ENCODE measurements at places on chromosomes 6 and 20. TPM values are rescaled to one million over a fixed set of nuclear protein-coding genes. Genes with fewer than 3 reads are reported as not detected.

The RNF144B gene
- total RNA-seq = 7.1 TPM

The C2 gene
- total RNA-seq = 3.7 TPM

The PRKN gene
- total RNA-seq = 4.0 TPM

The MAP3K7 gene
- 27.9 TPM for total RNA-seq

The SAMD3 gene
- total RNA-seq = 0.71 TPM

The HLA-DMA gene
- 4.2 TPM for total RNA-seq

The ERGIC3 gene
- 236 TPM for total RNA-seq

The BMP2 gene
- total RNA-seq = 1.9 TPM

The BTNL2 gene
- total RNA-seq = not detected

The EDN1 gene
- 3.3 TPM for total RNA-seq

The TRIM15 gene
- total RNA-seq = not detected

The C6orf58 gene
- total RNA-seq = 0.09 TPM

The CTNNBL1 gene
- 21.9 TPM for total RNA-seq

The FAM209B gene
- total RNA-seq = 0.13 TPM

The SCRT2 gene
- total RNA-seq = not detected

The CTCFL gene
- 0.04 TPM for total RNA-seq

The SLC17A3 gene
- not detected for total RNA-seq

The ARHGAP18 gene
- 19.6 TPM for total RNA-seq

The LY6G6C gene
- total RNA-seq = 0.09 TPM

The GRIK2 gene
- 1.3 TPM for total RNA-seq

The UNC5CL gene
- 3.0 TPM for total RNA-seq

The XKR7 gene
- total RNA-seq = 0.04 TPM

The BNIP5 gene
- 0.04 TPM for total RNA-seq

The KATNA1 gene
- 24.1 TPM for total RNA-seq

The HLA-DQA2 gene
- 0.13 TPM for total RNA-seq

The SLC22A7 gene
- not detected for total RNA-seq

The ZNF512B gene
- total RNA-seq = 15.5 TPM

The C6orf15 gene
- total RNA-seq = not detected

The OR2J1 gene
- total RNA-seq = not detected

The SMLR1 gene
- not detected for total RNA-seq

All from muscle of leg (tissue), 16 donors.